ENCODE measurements at places on chromosomes 5 and 9.

- no peak for DNase-seq
Measured at GRCh38 chr9:77454663-77455062, 193.5 kb downstream of the GNA14 start.

GRCh38 chr9:4985386-4986266 lies 554 bp downstream of the JAK2 start:
- peak; percentile 19 for DNase-seq

GRCh38 chr9:131097126-131097947 lies 1.0 kb downstream of the AIF1L start:
- DNase-seq: no peak

DNA sequence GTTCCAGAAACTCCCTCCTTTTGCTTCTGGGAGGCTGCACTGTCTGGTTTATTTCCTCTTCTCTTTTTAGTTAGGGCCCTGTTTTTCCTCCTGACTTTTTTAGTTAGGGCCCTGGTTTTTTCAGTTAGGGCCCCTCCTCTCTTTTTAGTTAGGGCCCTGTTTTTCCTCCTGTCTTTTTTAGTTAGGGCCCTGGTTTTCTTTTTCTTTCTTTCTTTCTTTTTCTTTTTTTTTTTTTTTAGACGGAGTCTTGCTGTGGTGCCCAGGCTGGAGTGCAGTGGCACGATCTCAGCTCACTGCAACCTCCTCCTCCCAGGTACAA lies 15.1 kb downstream of the GSN start:
- no peak for DNase-seq

DNA sequence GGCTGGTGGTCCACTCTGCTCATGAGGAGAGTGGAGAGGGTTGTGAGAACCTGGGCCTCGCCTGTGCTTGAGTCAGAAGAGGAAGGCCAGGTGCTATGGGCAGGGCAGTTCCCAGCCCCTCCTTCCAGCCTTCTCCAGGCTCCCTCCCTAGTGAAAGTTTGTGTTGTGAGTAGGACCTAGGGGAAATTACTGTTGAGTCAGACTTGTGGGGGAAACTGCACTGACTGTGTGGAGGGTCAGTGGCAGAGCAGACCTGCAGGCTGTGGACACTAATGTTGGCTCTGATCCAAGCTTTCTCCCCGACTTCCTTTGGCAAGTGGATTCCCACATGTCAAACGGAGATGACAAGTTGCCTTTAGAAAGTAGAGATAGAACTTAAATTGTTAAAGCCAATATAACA lies 102.6 kb downstream of the ARHGAP26 start:
- no peak for DNase-seq

GRCh38 chr5:153835891-153836515 lies 202.7 kb downstream of the FAM114A2 start:
- DNase-seq: no peak

DNA sequence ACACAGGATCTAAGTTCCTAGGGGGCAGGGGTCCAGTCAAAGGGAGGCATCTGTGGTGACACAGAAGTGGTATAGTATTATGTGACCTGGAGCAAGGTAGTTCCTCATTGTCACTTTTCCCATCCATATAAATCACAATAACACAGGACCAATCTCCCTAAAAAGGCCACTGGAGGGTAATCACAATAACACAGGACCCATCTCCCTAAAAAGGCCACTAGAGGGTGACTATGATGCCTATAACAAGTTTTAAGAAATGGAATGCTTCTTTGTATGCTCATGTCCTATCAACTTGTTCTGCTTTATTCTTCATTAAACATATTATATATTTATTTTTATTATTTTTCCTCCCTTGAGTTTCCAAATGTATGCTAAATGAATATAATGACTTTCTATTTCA lies 254.6 kb downstream of the ASTN2 start:
- DNase-seq: no peak

DNA sequence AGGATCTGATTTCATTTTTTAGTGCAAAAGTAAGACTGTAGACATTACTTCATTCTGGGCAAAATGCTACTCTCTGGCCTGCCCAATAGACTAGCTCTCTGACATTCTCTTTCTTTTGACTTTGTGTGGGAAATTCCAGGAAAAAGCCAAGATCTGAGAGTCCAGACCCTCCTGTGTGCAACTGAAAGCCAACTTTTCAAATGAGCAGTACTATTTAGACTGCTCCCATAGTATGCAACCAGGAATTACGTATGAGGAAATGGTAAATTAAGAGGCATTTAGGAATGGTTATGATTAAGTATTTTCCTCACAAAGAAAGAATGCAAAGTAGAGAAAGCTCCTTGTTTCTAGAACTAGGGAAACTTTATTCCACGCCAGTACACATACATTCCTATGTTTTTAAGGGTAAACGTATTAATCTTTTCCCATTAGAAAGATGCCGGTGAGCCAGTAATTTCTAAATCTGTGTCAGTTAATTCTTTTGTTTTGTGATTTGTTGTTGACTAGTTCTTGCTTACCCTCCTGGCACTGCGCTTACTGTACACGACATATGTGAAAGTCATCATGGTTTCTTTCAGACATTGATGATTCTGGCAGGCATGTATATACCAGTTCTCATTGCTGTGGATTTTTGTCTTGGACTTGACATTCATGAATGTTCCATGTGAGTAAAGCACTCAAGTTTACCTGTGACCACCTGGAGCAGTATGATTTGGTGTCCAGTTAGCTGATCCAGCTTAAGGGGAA lies 56.0 kb downstream of the AOPEP start:
- DNase-seq: no peak

DNA sequence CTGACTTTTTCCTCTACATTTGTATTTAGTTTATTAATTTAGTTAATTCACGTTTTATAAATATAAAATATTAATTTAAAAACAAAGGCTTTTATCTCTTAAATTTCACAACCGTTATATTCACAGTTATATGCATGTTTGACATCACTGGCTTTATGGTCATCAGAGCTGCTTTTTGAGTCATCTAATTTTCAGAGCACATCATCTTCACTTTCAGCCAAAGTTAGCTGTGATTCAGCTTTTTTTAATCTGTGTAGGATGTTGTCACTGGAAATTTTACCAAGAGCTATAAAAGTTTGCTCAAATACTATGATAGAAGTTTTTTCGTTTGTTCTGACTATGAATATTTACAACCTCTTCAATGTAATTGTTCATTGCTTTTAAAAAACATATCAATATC lies 12.4 kb downstream of the CDC37L1 start:
- DNase-seq: no peak

DNA sequence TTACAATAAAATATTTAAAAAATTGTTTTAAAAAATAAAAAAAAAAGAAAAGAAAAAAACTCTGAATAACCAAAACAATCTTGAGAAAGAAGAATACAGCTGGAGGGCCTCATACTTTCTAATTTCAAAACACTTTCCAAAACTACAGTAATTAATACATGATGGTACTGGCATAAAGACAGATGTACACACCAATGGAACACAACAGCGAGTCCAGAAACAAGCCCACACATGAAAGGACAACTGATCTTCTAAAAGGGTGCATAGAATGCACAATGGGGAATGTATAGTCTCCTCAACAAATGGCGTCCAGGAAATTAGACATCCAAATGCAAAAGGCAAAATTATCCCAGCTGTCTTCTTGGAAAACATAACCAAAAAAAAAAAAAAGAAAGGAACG lies 99.6 kb downstream of the LURAP1L start:
- DNase-seq: no peak

- no peak for DNase-seq
Measured at GRCh38 chr9:18623221-18624079, 149.5 kb downstream of the ADAMTSL1 start.

DNA sequence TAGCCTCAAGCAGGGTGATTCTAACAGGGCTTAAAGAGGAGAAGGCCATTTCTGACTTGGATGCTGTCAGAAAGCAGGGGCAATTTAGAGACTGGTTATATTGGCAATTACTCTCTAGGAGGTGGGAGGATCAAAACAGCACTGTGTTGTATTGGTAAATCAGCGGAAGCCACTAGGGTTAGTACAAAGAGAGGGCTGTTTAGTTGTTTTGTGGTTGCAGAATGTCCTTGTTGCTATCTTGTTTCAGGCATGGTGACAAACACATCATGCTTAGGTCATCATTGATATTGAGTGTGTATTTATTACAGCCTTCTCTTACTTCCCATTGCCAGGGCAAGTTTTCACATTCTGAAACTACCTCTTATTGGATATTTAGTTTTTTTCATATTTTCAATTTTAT lies 165.3 kb downstream of the TAF11L14 start:
- DNase-seq: no peak

- no peak for DNase-seq
Measured at GRCh38 chr5:3694819-3695218, 99.2 kb downstream of the IRX1 start.

- DNase-seq: no peak
Measured at GRCh38 chr5:34699155-34700077, 43.3 kb downstream of the RAI14 start.

GRCh38 chr9:124032247-124032646 lies 20.7 kb downstream of the LHX2 start:
- DNase-seq: no peak

- no peak for DNase-seq
Measured at GRCh38 chr5:119083679-119084078, 12.8 kb downstream of the DMXL1 start.

GRCh38 chr9:79471580-79472543 lies 99.9 kb upstream of the TLE4 start:
- peak; percentile 10 for DNase-seq

DNA sequence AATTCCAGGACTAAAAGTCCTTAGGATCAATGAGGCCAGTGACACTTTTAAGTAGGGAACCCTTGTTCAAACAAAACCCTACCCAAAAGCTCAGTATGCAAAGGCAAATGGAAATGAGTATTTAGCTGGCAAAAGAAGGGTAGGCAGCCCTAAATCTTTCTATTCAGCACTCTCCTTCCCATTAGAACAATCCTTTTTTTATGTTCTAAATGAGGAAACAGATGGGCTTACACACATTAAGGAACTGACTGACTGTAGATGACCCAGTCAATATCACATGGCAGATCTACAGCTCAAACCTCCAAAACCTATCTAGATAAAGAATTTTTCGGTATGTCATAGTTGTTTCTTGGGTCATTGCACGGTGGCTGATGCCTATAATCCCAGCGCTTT lies 7.2 kb downstream of the CSNK1A1 start:
- DNase-seq: no peak

DNA sequence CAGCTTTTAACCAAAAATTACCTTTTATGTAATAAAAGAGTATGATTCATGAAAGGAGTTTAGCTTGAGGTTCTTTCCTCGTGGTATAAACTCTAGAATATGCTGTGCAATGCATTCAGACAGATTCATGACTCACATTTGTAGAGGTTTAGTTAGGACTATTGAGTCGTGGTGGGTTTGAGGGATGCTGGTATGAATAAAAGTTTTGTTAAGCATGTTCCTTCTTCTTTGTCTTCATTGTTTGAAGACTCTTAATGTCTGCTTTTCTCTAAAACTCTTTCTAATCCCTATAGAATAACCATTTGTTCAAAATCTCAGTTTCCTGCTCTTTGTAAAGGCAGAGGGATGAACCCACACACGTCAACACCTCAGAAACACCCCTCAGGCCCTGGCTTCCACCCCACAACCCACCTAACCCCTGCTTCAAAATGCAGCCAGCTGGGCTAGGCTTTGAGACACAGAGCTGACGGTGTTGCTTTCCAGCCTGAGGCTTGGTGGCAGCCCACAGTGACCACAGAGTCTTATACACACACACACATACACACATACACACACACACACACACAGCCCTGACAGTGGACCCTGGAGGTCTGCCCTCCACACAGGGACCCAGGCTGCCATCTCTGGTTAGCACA lies 69.0 kb upstream of the IRX1 start:
- DNase-seq: no peak

GRCh38 chr5:43553381-43553780 lies 3.5 kb downstream of the PAIP1 start:
- no peak for DNase-seq

GRCh38 chr5:2176581-2176980 lies 293.9 kb upstream of the IRX4 start:
- no peak for DNase-seq

Measured in activated CD4-positive, alpha-beta T cell treated with anti-CD3 and anti-CD28 coated beads, Interleukin-2, amount 50 U/mL, for 1 hour (primary cell).